HCEC 1CT (cell line): ENCODE measurements at places on chromosomes 11 and 22.
A peak's percentile ranks its signal among the peaks of the same experiment; 100 is the strongest.

DNA sequence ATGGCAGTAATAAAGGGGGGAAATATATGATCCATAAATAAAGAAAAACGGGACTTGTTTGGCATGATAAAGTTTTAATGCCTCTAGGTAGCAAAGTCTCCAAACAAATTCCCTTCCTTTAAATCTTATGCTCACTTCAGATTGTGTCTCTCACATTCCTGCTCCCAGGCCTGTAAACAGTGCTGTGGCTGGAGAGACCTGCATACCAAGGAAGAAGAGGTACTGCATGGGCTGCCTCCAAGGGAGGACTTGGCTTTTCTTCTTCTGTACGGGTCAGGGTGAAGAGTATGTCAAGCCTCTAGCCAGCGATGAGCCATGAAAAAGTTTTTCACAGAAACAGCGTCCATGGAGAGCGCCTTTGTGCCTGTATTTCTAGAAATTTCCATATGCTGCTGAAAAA, 161.8 kb downstream of the KIRREL3 start:
- DNase-seq = no peak

DNA sequence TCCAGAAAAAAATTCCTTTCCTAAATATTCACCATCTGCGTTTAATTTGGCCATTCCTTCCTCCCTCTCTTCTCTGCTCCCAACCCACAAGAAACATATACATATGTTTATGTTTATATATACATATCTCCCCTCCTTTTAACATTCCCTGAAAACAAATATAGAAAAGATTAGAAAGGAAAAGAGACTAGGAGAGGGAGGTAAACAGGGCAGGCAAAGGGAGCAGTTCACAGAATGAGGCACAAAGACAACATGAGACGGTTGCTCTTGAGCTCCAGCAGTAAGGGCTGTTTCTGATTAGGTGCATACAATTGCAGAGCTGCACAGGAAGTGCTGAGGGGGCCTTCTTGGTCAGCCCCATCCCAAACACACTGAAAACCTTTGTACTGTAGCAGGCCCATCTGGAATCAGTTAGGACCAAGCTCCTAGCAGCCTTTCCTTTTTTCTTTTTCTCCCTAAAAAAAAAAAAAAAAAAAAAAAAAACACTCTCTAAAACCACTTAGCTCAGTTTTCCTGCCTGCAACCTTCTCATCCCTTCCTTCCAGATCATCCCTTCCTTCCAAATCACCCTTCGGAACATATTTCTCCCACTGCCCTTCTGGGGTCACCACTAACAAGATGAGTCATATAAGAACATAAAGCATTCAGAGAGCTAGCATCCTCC, 57.0 kb downstream of the RBFOX2 start:
- peak; percentile 86 for DNase-seq

DNA sequence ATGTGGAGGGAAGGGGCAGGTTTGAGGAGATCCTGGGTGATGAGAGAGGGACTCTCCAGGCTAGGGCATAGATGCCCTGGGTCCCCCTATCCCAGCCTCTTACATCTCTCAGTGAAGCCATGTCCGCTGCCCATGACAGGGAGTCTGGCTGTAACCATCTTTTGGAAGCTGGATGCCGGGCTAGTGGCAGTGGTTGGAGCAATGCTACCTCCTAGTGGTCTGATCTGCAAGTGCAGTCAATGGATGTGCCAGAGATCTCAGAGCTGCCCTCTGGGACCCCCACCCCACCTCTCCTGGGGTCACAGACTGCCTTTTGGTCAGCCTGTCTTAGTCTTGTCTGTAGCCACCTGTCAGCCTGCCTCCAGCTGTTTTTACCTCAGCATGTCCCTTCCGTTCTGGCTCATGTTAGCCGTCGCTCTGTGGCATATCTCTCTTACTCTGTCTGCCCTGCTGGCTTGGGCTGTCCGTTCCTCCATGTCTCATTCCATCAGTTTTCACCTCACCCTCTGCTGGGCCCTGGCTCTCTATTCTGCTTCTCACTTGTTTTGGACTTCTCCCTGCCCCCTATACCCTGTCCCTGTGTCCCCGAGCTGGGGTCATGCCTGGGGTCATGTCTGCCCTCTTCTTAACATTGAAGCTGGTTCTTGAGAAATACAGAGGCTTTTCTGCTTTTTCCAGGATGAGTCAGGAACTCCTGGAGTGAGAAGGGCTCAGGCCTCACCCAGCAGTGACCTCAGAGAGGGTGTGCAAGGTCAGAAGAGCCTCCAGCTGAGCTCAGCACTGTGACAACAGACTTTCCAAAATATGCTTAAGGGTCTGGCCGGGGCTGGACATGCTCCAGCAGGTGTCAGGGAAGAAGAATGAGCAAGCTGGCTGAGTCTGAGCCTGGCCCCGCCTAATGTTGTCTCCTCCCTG, 52.0 kb upstream of the THY1 start:
- DNase-seq = peak; percentile 81

DNA sequence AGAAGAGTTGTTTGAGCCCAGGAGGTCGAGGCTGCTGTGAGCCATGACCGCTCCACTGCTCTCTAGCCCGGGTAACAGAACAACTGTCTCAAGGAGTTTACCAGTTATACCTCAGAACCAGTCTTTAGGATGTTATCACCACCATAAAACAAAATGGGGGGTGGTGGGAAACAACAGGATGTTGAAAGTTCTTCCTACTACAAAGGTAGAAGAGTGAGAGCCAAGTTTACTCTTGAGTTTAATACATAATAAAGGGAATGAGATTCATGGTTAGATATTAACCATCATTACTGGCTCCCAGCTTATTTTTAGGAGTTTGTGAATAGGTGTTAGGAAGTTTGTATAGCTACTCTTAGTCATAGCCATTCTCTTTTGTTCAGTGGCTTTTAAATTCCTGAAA, 78.8 kb upstream of the HORMAD2 start:
- DNase-seq = no peak

DNA sequence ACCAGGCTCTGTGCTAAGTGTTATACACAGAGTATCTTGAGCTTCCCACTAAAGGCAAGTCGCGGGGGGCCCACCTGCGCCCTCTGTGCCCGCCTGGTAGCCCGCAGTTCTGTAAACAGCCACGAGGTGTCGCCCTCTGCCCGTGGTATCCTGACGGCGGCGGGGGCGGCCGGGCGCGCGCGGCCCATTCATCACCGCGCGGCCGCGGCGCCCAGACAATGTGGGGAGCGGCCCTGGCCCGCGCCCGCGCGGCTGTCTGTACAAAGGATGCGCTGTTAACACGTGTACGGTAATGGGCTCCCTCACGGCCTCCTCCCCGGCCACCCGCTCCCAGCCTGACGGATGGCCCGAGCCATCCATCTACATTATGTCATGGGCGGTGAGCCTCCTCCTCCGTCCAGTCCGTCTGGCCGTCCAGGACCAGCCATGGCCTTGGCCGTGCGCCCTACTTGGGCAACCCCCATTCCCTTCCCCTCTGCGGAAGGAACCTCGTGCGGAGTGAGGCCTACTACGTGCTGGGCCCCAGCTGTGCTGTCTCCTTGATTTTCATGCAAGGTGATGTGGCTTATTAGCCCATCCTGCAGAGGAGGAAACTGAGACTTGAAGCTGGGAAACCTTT, 99.4 kb downstream of the MIAT start:
- DNase-seq = peak; percentile 21

- DNase-seq = peak; percentile 77
Observed at GRCh38 chr11:77560605-77561004, 29.1 kb upstream of the AQP11 start.

- peak; percentile 25 for DNase-seq
Observed at GRCh38 chr11:120337355-120338106, 1.3 kb downstream of the ARHGEF12 start.

DNA sequence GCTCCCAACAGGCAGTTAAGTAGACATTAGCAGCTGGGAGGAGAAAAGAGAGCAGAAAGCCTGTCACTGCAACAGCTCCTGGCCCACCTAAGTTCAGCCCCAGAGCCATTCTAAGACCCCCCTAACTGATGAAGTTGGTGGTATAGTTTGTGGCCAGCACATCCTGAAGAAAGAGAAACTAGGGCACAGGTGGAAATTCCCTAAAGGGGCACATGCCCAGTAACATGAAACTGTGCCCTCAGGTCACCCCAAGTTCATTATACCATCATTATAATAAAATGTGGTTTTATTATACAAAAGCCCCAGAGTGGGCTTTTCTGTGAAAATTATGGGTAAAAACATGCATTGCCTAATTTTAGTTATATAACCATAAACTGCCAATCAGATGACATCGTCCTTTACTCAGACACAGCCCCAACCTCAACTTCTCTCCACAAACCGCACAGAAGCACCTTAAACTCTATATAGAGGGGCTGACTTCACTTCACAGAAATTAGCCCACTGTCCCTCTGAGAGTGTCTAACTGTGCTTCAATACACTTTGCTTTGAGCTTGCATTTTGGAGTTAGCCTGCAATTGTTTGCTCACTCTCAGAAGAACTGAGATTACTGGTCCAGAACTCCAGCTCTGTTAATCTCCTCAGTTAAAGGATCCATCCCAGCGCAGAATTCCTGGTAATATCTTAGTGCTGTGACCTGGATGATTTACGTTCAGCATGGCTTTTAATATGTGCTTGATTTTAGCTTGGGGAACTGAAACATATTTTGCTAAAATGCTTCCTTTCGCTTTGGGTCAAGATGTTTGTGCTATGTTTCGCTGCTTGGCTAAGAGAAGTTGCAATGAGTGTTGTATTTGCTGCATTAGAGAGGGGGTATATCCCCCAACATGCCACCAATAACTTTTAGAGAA, 1.8 kb upstream of the APOL3 start:
- no peak for DNase-seq

- DNase-seq = peak; percentile 77
Observed at GRCh38 chr11:48064306-48064705, 83.9 kb downstream of the PTPRJ start.

DNA sequence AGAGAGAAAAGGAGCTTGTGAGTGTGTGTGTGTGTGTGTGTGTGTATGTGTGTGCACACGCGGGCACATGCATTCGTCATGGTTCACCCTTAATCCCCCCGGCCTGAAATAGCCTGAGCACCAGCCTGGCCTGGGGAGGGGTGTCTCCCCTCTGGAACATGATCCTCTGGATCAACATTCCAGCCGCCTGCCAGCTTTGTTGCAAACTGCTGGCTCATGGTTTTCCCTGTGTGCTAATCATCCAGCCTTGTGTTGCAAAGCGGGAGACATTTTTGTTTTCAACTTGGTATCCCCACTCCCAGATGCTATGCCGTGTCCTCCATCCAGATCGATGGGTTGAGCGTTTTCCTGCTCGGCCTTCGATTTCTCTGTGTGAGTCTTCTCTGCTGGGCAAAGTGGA, 94.3 kb downstream of the FEZ1 start:
- no peak for DNase-seq

GRCh38 chr22:24542641-24543040, 12.3 kb downstream of the GUCD1 start:
- no peak for DNase-seq

GRCh38 chr11:13105237-13105844, 96.2 kb downstream of the RASSF10 start:
- DNase-seq = no peak

DNA sequence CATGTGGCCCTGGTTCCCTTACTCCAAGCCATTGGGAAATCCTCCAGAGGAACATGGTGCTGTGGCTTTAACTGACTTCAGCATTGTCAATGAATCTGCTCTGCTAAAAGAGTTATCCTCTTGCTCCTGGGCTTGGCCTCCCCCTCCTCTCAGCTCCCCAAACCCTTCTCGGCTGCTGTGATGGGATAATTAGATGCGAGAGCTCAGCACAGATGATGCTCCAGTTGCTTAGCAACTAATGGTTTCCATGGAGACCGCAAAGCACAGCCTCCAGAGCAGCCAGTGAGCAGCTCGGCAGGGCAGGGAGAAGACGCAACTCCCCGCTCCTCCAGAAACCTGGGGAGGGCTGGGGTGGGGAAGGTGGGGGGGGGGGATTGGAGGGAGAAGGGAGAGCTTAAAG, 2.8 kb upstream of the UPK2 start:
- no peak for DNase-seq

GRCh38 chr22:25661073-25661472, 80.9 kb upstream of the MYO18B start:
- no peak for DNase-seq

DNA sequence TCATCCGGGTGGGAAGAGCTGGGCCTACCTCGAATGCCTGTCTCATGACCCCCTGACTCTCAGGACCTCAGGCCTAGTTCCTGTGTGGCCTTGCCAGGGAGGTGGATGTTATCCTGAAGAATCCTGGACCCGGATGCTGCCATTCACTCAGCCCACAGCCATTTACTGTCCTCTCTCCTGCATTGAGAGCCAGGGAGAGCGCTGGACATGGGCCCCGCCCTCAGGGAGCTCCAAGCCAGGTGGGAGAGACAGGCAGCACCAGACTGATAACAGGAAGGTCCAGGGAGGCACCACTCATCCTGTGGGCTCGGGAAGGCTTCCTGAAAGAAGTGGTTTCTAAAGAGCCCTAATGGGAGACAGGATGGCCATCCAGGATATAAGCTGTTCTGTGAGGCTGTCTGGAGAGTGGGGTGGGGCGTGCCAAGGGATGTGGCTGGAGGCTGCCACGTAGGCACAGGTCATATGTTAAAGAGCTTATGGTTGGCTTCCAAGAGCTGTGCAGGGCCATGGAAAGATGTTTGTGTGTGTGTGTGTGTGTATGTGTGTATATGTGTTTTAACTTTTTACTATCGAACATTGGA, 8.6 kb downstream of the SERPINH1 start:
- no peak for DNase-seq

DNA sequence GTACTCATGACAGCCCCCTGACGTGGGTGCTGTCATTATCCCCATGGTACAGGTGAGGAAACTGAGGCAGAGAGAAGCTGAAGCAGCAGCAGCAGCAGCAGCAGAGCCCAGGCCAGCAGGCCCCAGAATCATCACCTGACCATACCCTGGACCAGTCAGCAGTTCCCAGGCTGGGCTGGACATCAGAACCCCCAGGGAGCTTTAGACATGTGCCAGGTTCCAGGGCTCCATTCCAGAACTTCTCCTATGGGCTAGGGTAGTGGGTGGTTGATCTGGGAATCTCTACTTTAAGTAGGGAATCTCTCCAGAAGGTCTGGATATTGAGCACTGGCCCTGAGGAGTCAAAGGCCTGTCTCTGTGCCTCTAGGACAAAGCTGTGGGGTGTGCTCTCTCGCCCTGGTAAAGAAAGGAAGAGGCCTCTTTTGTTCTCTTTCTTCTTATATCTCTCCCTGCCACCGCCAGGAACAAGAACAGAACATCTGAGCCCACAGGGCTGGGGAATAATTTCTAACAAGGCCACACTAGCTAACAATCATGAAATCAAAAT, 26.6 kb downstream of the MAFF start:
- DNase-seq = no peak

- DNase-seq = no peak
Observed at GRCh38 chr11:14764579-14765527, 121.2 kb downstream of the PDE3B start.

DNA sequence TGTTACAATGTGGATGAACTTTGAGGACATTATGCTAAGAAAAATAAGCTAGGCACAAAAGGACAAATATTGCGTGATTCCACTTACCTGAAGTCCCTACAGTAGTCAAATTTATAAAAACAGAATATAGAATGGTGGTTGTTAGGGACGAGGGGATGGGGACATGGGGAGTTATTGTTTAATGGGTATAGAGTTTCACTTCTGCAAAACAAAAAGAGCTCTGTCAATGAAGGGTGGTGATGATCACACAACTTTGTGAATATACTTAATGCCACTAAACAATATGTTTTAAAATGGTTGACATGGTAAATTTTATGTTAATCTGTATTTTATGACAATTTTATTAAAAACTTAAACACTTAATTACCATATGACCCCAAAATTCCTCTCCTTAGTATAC, 26.1 kb downstream of the INTS4 start:
- no peak for DNase-seq
